ENCODE measurements at places on chromosomes 7 and 10.
A peak's percentile ranks its signal among the peaks of the same experiment; 100 is the strongest.

- DNase-seq, result no peak
Measured at GRCh38 chr7:91041901-91042484, 222.2 kb upstream of the FZD1 start.

- no peak for DNase-seq
Measured at GRCh38 chr10:117551330-117552155, 9.0 kb downstream of the EMX2 start.

DNA sequence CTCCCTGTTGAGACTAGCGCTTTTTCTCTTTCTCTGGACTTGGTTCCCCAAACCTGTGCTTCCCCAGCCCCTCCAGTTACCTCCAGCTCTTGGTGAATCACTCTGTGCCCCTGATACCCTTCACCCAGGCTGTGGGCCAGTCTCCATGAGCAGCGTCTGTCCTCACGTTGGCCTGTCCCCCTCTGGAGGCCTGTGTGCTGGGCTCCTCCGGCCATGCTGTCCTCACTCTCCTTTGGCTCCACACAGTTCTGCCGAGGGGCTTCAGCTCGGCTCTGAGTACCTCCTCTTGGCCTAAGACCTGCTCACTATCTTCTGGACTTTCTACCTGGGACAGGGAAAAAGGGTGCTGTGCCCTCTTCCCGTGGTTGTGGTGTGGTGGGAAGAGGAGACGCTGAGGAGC, 140.2 kb upstream of the TNS3 start:
- peak; percentile 65 for DNase-seq

GRCh38 chr10:7264313-7264756, 146.5 kb downstream of the SFMBT2 start:
- DNase-seq, result no peak

DNA sequence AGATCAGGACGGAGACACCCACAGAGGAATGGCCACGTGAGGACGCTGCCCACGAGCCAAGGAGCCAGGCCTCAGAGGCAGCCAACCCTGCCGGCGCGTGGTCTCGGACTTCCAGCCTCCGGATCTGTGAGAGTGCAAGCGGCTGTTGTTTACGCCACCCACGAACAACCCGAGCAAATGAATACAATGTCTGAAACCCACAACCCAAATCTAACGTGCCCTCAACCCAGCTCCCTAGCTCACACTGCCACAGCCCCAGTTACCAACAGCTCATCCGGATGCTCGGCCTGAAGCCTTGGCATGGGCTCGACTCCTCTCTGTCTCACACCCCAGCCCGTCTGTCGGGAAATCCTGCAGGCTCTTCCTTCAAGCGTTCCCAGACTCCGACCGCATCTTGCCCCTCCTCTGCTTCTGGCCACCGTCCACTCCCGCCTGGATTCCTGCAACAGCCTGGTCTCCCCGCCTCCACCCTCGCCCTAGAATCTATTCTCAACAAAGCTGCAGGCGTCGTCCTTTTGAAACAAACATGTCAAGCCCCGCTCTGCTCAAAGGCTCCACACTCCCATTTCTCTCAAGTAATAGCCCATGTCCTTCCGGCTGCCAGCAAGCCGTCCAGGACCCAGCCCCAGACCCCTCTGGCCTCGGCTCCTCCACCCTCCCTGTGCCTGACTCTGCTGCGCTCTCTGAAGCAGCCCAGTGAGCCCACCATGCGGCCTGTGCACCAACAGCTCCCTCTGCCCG, 35.3 kb downstream of the STK32C start:
- DNase-seq, result no peak

- peak; percentile 36 for DNase-seq
Measured at GRCh38 chr10:26714415-26715136, 17.1 kb downstream of the PDSS1 start.

Data from osteocyte (in vitro differentiated cells).